ENCODE measurements at places on chromosomes 11 and 22.

- DNase-seq, result no peak
Measured at GRCh38 chr11:116138280-116138679, 634.1 kb upstream of the CADM1 start.

DNA sequence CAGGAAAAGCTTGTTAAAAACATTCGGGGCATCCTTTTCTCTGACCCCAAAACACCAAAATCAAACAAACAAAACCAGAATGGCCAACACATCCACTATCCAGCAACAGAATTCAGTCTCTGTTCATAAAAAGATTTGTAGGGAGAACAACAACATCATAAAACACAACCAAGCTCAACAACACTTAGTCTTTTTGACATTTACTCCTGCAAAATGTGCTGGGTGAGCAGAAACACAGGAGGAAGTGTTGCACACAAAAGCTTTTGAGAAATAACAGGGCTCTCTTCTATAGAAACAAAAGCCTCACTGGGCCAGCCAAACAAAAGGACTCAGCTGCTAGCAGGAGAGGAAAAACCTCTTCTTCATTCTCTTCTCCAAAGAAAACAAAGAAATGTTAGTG lies 736.0 kb upstream of the CCDC90B start:
- DNase-seq, result no peak

DNA sequence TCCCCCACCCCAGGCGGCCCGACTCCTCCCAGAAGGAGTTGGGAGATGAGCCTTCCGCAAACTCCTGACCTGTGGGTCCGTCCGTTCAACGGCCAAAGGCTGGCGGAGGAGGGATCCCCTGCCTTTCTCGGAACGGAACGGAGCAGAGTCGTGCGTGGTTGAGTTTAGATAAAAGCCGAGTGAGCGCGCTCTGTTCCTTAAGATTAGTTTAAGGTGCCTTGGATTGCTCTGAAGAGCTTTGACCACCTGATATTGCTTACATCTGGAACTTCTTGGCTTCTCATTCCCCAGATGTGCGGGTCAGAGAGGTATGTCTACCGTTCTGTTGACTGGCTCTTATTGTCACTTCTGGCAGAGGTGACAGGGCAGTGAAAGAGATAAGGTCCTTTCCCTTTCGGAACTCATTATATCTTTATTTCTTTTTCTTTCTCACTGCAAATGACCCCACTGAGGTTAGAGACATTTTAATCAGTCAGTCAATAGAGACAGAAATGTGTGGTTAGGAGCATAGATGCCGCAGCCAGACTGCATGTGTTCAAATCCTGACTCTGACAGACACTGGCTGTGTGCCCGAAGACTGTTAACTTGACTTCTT lies at the start of gene TRIM6:
Gene TRIM6 (plus strand): TSS at position 31 of the 595 bp plus-strand sequence. CDS start 261 bp downstream, at position 292.
- peak; percentile 40 for DNase-seq

GRCh38 chr11:93032580-93032979 lies 63.1 kb downstream of the MTNR1B start:
- DNase-seq, result no peak

DNA sequence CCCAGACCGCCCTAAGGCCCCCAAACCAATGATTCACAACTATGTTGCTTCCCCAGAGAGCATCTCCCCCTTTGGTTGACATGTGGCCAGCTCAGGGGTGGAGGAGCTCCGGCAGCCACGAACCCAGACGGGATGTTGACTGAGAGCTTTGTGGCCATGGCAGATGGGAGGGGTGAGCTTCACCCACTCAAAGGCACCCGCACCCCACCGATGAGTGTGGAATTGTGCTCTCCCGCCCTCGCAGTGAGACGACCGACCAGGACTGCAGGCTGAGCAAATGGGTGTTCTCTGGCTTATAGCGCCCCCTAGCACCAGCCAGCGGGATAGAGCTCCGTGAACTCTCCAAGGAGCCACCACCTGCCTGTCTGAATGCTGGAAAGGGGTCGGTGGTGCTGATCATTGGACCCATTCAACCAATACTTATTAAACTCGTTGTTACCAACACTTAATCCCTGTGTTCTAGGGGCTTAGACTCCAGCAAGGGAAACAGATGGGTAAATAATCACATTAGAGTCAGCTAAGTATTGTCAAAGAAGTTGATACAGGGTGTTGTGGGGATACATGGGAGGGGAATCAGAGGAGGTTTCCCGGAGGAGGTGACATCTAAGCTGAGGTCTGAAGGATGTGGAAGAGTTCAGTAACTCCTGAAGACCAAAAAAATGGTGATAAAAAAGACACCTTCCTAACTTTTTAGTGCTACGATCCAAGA lies 4.5 kb upstream of the TIMP3 start:
- DNase-seq, result peak; percentile 68

DNA sequence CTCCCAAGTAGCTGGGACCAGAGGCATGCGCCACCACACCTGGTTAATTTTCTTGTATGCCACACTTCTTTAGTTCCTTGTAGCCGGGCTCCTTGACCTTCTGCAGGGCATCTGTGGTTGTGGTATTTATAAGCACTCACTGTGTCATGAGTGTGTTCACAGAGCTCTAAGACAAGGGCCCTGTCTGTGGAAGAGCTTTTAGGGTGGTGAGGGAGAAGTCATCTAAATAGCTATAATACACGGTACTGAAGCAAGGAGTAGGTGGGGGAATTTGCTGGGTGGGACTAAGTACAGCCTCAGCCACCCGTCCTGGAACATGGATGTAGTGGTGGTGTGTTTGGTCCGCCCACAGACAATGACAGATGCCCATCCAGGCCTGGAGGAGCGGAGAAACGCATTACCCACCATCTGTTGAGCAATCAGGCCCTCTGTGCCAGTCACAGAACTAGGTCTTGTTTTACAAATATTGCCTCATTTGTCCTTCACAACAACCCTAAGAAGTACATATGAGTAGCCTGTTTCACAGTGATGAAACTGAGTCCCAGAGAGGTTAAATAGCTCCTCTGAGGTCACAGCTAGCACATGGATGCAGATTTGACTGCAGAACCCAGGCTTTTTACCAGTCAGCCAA lies 10.1 kb downstream of the ACO2 start:
- no peak for DNase-seq

DNA sequence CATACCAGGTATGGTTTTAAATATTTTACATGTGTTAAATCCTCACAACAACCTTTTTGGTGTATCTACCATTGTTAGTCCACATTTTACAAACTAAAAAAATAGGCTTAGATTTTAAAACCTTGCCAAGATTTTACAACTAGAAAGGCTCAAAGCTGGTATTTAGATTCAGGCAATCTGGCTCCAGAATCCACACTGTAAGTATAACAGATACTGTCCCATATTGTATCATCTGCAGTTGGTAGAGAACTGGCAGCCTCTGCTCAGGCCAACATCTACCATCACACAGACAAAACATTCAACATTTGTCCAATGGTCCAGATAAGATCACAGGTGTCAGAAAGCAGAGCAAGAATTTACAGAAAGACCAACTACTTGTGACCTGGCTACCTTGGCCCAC lies 30.9 kb downstream of the CSNK2A3 start:
- no peak for DNase-seq

- DNase-seq, result no peak
Measured at GRCh38 chr11:67498544-67498972, 6.6 kb downstream of the PITPNM1 start.

- no peak for DNase-seq
Measured at GRCh38 chr22:43110444-43110926, at the start of gene BIK. BIK (plus strand) TSS chr22:43110750; CDS start chr22:43124023, 13,273 bp downstream.

GRCh38 chr11:11916981-11917399 lies 75.2 kb downstream of the USP47 start:
- peak; percentile 78 for DNase-seq

GRCh38 chr11:22774716-22775115 lies 54.9 kb downstream of the SVIP start:
- DNase-seq, result no peak

DNA sequence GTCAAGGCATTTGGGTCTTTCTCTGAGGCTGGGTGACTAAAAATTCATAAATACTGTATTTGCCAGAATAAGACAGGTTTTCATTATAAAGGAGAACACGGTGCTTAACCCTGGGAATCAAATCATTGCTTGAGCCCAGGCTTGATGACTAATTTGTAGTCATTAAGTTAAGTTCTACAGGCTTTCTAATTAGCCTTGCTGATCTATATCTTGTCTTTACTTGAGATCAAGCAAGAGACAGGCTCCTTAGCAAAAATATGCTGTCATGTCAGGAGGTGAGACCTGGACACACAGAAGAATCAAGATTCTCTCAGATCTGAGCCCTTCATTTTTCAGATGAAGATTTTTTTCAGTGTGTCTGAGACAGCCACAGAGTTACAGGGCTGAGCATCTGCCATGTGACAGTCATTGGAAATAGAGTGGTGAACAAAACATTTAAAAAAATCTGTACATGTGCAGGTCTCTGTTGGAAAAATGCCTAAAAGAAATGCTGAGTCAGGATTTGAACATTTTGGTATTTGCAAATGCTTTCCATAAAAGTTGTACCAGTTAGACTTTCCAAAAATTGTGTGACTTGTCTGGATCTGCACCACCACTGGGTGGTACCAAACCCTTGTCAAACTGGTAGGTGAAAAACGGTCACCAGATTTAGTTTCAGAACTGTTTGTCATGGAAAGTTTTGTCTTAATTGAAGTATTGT lies 14.6 kb downstream of the ACAT1 start:
- DNase-seq, result peak; percentile 54

- DNase-seq, result no peak
Measured at GRCh38 chr11:88229303-88229702, 54.1 kb upstream of the RAB38 start.

GRCh38 chr22:47073075-47073474 lies 310.6 kb downstream of the TBC1D22A start:
- no peak for DNase-seq

GRCh38 chr11:26575946-26576345 lies 3.9 kb upstream of the MUC15 start:
- DNase-seq, result no peak

DNA sequence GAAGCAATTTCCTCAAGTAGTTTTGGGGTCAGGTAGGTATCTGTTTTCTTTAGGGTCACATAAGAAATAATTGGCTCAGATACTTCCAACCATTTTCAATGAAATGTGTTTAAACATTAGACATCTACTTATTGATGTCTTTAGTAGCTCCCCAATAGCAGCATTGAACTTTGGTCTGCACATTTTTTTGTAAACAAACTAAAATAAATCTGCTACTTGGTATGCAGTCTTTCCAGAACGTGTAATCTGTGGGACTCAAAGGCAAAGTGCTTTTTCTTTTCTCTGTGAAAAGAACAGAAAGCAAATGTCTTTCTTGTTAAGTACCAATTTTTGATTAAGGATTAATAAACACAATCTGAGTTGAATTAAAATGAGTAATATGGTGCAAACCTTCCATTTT lies 13.6 kb downstream of the SLC22A25 start:
- DNase-seq, result no peak

- peak; percentile 90 for DNase-seq
Measured at GRCh38 chr11:74278721-74279161, 32.7 kb downstream of the P4HA3 start.
